ENCODE measurements at places on chromosomes 4 and X.

- DNase-seq, result no peak
Observed at GRCh38 chr4:105934386-105934785, 39.1 kb downstream of the NPNT start.

DNA sequence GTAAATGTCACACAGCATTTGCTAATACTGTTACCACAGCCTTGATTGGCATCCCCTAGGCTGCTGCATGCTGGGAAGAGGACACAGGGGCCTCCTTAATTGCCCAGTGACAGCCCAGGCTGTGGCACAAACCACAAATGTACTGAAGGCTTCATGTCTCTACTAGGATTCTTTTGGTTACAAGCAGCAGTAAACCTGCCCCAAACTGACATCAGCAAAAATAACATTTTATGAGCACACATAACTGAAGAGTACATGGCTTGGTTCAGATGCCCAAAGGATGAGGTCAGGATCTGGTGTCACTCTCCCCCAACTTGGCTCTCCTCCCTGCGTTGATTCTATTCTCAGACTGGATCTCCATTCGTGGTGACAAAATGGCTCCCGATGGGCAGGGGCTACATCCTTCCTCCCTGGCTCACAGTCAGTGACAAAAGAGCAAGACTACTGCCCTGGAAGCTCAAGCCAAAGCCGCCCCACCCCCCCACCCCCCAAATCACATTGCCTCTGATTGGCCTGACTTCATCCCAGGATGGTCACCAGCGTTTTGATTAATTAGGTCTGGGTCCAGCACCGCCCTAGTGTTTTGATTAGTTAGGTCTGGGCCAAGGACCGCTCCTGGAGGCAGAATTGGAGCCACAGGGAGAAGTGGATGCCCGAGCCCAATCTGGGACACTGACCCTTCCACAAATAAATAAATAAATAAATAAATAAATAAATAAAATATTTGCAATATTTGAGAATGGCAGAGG is 180.5 kb upstream of the RBPJ start:
- DNase-seq, result no peak

DNA sequence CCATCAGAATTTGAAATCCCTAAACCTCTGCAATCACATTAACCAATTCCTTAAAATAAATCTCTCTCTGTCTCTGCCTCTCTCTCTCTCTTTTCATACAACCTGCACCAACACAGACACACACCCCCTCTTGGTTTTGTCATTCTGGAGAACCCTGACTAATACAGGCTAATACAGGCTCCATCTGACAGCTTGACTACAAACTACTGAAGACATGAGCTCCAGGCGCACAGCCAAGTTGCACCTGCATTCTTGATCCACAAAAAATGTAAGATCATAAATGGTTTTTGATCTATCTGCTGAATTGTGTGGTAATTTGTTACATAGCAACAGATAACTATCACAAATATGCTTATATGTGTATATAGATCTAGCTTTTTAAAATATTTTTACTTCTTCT is 2414.2 kb downstream of the PCDH7 start:
- no peak for DNase-seq

DNA sequence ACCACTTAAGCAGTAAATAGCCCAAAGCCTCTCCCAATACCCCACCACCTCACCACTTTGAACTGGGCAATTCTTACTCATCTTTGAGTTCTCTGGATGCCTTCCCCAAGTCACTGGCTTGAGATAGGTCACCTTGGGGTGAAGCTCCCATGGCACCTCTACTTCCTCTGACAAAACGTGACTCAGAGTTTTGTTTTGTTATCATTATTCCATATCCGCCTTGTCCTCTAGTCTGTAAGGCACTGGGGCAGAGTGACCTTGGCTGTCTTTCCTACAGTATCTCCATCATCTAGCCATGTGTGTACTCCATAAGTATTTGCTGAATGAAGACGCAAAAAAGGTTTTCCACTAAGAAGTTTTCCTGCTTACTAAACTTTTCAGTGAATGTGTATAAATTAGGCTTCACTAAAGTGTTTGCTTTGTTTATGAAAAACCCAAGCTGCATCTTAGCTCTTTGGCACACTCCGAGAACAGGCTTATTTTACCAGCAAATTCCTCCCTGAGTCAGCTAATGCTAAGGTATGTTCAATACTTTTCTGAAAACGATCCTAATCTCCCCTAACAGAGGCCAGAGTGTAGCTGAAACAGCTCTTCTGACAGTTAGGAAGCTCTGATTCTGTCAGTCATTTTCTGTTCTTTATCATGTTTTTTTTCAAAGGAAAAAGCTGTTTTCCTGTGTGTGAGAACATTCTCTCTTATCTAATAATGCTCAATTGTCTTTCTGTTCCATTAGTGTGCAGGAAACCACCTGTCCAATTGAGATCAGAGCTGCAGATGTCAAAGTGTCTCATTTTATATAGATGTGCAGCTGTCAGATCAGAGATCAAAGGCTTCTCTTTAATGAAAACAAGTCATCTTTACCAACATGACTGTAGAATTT is 30.2 kb upstream of the TSPAN5 start:
- no peak for DNase-seq

DNA sequence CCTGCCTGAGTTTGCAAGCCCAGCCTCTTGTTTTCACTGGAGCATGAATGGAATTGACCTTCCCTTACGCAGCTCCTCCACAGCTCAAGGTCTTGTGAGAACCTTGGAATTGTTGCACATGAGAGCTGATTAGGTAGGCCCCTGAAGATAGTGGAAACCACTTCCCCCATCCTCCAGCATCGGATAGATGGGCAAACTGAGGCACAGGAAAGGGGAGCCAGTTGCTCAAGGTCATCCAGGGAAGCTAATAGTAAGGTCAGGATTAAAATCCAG is 27.2 kb downstream of the PJA1 start:
- DNase-seq, result no peak

- no peak for DNase-seq
Observed at GRCh38 chr4:156344397-156344796, 390.7 kb upstream of the CTSO start.

- no peak for DNase-seq
Observed at GRCh38 chrX:38882894-38883626, 81.8 kb downstream of the MID1IP1 start.

DNA sequence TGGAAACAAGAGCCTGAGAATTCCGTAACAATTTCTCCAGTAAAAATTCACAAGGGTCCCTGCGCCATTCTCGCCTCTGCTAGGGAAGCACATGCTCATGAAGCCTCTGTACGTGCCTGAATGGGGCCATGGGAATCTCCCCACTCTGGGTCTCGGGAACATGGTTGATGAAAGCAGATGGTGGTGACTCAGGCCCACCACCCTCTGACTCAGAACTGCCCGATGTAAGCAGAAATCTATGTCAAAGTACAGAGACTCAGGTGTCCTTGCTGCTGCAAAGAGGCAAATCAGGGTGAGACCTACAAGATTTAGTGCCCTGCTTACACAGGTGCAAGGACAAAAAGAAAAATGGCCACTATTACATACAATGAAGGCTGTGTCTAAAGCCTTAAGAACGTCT is 65.0 kb downstream of the SCD5 start:
- no peak for DNase-seq

GRCh38 chr4:145132511-145133098 is 34.5 kb downstream of the ABCE1 start:
- DNase-seq, result peak; percentile 36

DNA sequence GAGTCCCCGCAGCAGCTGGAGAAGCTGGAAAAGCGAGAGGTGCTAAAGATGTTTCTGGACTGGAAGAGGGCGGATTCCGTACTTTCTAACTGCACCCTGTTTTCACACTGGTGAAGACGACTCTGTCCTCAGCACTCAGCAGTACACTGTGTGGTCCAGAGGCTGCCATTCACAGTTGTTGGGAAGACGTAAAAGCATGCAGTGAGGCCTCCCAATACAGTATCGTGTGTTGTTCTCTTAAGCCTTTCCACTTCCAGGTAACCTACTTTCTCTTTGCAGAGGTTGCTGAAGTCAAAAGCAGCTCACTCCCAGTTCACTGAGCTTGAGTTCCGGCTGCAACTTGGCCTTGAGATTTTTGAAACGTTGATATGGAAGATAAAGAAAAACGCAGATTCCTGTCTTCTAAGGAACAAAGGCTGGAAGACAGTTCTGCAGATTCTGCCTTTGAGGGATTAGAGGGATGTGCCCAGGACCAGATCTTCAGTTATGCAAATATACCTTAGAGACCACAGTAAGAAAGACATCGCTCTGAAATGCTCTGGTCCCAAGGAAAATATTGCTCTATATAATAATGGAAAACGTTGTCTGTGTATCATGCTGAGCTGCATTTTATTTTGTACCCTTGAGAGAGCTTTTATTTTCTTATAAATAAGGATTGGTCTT is 540.9 kb downstream of the TRIML1 start:
- no peak for DNase-seq

DNA sequence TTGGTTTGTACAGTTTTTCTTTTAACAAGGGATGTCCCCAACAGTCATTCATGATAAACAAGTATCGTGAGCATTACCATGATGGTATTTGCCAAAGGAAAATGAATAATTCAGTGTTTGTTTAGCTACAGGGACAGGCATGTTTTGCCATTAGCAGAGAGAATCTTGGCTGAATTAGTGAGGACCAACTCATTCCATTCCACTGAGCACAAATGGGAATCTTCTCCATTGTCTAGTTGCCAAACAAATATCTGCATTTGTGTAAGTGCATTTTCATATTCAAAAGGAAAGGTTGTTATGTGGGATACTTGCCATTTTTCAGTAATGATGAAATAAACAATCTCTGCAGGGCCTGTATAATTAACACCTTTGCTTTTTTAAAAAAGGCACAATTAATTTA is 1762.6 kb downstream of the RPA4 start:
- no peak for DNase-seq

DNA sequence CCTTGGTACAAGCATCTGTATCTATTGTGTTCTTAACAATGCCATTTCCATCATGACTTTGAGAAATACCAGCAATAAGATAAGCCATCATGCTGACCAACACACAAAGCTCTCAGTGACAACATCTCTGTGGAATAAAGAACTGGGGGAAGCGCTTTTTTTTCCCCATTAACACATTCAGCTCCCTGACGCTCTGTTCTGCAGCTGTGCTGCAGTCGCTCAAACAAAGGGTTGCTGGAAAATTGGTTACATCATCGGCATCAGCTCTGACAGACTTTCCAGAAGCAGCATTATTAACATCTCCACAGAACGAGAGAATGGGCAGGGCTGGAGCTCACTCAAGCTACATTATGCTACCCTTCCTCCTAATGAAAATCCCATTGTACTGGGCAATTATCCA is 39.9 kb downstream of the DCX start:
- no peak for DNase-seq

DNA sequence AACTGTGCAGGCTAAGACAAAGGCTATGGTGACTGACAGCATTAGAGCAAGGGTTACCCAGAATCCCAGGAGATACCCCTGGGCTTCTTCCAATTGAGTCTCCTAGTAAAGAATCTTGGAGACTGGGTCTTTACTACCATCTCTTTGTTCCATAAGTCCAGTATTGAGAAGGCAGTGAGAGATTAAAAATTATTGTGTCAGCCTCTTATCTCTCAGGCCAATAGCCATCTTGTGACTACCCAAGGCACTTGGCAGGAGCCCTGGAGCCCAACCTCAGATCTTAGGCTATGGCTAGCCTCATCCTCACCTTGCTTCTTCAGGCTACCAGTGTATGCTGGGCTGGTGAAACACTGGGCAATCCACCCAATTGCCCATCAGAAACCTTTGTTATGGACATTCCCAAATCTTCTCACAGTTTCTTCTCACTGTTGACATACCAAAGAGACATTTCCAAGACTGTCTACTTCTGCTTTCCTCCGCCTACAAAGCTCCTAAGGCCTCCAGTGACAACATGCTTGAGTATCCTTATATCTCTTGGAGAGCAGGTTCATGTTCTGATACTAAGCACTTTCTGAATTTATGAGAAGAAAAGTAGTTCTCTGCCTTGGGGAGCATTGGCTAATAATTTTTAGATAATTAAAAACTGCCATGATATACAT is 76.3 kb upstream of the STIM2 start:
- DNase-seq, result no peak

GRCh38 chr4:145481164-145481941 is at the start of gene SMAD1:
SMAD1 (plus strand) TSS chr4:145481853; CDS start chr4:145514614, 32,761 bp downstream.
- DNase-seq, result peak; percentile 54

- no peak for DNase-seq
Observed at GRCh38 chrX:109464231-109464630, 17.7 kb downstream of the GUCY2F start.

- DNase-seq, result no peak
Observed at GRCh38 chrX:11478911-11479310, 185.7 kb downstream of the AMELX start.

GRCh38 chr4:152909901-152910300 is 26.2 kb upstream of the FHDC1 start:
- DNase-seq, result no peak

DNA sequence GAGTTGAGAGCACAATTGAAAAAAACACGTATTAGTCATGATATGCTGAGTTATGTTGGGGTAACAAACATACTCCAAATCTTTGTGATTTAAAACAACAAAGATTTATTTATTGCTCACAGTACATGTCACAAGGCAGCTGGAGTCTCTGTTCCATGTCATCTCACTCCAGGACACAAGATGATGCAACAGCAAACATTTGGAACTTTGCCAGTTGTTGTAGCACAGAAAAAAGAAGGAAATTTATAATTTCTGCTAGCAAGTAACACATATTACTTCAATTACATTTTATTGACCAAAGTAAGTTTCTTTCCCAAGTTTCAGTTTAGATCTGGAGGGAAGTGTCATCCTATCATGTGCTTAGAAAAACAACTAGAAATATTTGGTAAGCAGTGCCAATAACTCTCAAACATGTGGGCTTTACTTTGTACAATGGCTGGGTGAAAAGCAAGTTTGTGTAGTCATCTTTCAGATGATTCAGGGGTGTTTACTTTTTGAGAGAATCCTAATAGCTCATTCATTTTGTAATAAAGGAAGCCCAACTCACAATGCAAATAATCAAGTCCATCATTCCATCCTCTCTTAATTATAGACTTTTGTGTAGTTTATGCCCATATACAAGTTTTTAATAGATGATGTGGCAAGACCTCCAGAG is 452.3 kb downstream of the ZIC3 start:
- DNase-seq, result no peak

- DNase-seq, result no peak
Observed at GRCh38 chr4:95170176-95170575, 378.6 kb downstream of the UNC5C start.

DNA sequence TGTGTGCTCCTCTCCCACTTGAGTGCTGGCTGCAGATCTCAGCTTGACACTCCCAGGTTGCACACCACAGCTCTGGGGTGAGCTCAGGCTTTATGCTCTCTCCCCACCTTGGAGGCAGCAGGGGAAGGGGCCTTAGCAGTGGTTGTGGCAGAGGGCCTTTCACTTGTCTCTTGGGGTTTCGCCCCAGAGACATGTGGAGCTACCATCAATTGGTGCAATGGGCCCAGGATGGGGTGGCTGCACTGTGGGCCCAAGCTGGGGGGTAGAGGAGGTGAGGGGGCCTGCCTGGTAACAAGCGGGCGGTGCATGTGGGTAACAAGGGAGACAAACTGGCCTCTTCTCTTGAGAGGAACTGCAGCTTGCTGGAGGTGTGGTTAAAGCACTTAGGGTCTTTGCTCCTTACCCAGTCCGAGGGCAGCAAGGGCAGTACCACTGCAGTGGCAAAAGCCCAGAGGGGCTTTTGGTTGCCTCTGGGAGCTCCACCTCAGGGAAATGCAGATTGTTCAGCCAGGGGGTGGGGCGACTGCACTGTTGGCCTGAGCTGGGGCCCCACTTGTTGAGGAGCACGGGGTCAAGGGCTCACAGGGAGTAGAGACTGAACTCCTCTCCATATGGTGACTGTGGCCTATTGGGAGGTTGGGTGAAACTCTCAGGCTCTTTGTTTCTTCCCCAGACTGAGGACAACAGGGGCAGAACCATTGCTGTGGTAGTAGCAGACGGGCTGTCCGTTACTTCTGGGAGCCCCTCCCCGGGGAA is 30.5 kb upstream of the OR13H1 start:
- no peak for DNase-seq

All from activated T-cell treated with anti-CD3 and anti-CD28 coated beads, Interleukin-2, amount 50 U/mL, for 48 hours (primary cell).